ENCODE measurements at places on chromosomes 1 and 21. TPM values are rescaled to one million over a fixed set of nuclear protein-coding genes. Genes with fewer than 3 reads are reported as not detected.

GRCh38 chr1:6538956-6539355 is 15.4 kb downstream of the NOL9 start:
- DNase-seq, result no peak

The RNF186 gene
- total RNA-seq, result not detected

GRCh38 chr1:201882665-201883132 is 6.0 kb upstream of the SHISA4 start:
- no peak for DNase-seq

DNA sequence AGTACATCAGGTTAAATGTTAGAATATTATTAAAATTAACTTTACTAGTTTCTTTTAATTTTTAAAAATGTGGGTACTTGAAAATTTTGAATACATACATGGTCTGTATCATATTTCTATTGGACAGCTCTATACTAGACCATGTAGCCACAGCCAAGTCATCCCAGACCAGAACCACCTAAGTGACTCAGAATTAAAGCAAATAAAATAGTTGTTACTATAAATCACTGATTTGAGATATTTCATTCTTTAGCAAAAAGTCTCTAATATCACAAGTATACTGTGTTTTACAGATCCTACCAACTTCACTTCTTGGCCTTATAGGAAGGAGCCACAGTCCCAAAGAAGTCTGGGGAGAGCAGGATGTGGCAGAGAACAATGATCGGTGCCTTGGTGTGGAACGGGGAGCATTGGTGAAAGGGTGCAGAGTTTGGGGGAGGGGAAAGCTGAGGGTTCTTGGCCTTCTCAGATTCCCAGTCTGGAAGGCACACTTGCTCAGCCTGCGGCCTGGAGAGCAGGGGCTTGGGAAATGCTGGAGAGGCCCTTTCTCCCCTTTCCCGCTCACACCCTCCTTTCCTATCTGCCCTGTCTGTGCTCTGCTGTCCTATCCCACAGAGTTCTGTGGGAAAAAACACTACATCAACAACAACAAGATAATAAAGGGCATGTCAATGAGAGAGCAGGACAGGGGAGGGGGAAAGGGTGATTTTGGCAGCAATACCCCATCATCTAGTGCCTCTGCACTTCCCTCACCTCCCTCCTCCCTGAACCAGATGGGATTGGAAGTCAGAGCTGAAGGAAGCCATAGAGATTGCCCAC is 122.1 kb downstream of the NGF start:
- no peak for DNase-seq

DNA sequence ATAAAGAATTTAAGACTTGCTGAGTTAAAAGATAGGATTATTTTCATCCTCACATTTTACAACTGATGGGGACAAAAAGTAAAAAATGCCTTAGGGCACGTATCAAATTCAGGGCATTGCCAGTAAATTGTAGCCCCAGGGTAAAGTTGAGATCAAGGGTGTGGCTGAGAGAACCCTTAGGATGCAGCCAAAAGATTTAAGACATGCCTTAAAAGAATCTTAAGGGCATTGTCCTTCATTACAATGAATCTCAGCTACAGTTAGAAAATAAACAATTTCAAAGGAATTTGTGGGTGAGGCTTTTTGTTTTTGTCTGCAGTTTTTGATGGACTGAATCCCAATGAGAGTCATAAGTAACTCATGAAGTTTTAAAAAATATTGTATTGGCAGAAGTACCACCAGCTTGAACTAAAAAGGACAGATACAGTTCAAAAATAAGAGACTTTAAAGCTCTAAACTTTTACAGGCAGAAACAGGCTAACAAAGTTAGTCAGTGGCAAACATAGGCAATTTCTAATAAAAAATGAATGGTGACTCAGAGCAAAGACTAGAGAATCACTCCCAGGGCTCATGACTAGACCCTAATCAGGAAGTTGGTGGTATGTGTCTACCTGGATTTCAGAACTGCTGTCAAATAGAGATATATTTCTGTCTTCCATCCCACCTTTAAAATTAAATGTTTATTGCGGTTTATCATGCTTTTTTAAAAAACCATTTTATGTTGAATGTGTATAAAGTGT is 165.1 kb upstream of the SNX7 start:
- DNase-seq, result no peak

The NLRP3 gene
- total RNA-seq, result 7.4 TPM

The IKBKE gene
- total RNA-seq, result 22.3 TPM

DNA sequence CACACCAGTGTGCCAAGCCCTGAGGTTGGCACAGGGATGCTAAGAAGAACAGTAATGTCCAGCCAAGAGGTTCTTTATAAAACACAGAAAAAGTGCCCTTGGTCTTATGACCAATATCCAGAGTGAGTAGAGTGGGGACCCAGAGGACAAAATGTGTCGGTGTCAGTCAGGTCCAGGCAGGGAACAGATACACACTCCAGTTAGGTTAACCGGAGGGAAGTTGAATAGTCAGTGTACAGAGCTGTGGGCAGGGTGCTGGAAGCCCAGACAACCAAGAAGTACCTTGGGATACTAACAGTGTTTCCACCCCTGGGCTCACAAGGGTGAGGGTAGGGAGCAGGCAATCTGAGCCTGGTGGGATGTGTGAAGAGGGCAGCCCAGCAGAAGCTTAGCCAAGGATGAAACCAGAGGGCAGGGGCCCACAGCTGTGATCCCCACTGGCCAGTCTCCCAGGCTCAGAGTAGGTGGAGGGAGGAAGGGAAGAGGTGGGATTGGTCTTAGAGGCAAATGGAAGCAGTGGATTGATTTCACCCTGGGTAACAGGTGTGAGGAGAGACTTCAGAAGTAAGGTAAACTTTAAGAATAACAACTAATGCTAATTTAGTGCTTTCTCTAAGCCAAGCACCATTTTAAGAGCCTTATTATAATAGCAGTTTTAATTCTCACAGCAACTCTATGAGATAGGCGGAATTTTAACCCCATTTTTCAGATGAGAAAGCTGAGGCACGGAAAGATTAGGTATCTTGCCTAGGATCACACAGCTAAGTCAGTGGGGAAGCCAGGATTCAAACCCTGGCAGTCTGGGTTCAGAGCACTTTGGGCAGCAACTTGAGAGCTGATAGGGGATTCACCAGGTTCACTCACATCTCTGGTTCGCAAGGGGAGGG is 143.4 kb upstream of the HOOK1 start:
- no peak for DNase-seq
